Stimulated activated CD8-positive, alpha-beta memory T cell treated with anti-CD3 and anti-CD28 coated beads, Interleukin-4, amount 100 ng/mL, for 1 hour (primary cell): ENCODE measurements at places on chromosomes 6 and 20.

DNA sequence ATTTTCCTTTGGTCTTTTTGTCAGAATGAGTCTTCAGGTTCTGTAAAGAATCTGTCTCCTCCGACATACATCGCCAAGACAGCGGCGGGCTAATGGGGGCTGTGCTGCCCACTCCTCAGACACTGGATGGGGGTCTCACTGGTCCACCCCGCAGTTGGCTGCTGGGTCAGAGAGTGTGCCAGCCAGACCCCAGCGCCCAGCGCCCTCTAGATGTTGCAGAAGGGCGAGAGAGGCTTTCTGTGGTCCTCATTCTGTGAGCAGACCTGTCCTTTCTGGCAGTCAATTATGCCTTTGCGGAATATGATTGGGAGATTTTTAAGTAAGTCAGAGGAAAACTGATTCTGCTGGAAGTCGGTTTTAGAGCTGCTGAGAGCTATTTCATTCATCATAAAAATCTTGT lies 7.8 kb upstream of the CCR6 start:
- DNase-seq, result no peak

DNA sequence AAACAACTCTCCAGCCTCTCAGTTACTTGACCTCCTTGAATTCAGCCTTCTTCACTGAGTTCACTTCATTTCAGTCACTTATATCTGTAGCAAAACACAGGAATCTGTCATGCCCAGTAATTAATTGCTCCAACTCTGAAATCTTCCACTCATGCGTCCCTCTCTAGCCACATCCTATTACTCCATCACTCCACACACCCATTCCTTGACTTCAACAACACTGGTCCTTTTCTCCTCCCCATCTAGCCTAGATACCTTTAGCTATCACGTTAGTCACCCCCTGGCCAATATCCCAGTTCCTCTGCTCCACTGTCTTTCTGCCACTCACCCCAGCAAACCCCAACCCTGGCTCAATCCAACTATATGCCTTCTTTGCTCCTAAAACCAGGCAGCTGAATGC lies 7.7 kb downstream of the ZHX3 start:
- no peak for DNase-seq

GRCh38 chr6:157023958-157024357 lies 246.8 kb downstream of the ARID1B start:
- no peak for DNase-seq

- no peak for DNase-seq
These were observed 69.6 kb upstream of the HDGFL1 start for GRCh38 chr6:22499815-22500214.

DNA sequence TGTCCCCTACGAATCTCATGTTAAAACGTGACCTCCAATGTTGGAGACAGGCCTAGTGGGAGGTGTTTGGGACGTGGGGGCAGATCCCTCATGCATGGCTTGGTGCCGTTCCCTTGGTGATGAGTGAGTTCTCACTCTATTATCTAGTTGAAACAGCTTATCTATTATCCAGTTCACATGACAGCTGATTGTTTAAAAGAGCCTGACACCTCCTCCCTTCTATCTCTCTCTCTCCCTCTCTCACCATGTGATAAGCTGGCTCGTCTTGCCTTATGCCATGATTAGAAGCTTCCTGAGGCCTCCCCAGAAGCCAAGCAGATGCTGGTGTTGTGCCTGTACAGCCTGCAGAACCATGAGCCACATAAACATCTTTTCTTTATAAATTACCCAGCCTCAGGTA lies 32.9 kb upstream of the RIPK1 start:
- no peak for DNase-seq

DNA sequence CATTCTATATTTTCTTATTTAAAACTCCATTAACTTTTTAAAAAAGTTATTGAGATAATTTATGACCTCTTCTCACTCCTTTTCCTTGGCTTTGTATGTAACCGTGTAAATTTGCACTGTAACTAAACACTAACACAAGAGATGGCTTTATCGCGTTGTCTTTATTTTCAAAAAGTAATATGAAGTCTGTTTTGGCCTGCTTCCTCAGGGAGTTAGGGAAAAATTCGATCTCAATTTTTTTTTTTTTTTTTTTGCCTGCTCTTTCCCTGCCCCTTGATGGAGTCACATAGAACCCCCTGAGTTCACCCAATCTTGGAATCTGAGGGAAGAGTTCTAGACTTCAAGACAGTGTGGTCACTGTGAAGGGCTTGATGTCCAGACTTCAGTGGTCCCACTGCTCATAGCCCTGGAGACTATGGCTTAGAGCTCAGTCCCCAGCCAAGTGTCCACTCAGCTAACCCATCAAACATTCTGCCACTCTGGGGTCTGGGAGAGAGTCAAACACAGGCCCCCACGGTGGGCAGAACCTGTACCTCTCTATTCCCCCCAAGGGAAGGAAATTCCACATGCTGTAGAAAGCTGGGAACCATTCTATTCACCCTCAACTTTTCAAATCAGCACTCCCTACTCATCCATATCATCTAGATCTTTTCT lies 15.7 kb upstream of the TBC1D22B start:
- no peak for DNase-seq

- DNase-seq, result no peak
These were observed 310.0 kb upstream of the SPTLC3 start for GRCh38 chr20:12698817-12699216.

GRCh38 chr20:31717478-31718201 lies 5.0 kb downstream of the BCL2L1 start:
- DNase-seq, result no peak

DNA sequence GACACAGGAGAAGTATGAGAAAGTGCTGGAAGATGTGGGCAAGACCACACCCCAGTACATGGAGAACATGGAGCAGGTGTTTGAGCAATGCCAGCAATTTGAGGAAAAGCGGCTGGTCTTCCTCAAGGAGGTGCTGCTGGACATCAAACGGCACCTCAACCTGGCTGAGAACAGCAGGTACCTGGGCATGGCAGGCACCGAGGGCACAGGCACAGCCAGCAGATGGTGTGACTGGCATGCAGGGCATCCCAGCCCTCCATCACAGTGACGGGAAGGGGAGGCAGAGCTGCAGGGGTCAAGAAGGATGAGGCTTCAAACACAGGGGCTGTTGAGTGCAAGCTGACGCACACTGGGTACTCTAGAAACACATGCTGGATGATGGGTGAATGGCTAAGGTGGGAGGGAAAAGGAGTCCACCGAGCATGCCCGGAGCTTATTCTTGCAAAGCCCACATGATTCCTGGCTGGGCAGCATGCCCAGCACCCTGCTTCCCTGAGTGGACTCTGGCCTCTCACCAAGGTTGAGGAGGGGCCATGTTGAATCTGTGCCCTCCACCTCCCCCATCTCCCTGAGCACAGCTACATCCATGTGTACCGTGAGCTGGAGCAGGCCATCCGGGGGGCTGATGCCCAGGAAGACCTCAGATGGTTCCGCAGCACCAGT lies 26.3 kb downstream of the SPDEF start:
- DNase-seq, result no peak

GRCh38 chr6:135147637-135148592 lies 33.2 kb upstream of the MYB start:
- no peak for DNase-seq
